Colonic mucosa (tissue), 4 donors: ENCODE measurements at places on chromosomes 2 and 18. TPM values are rescaled to one million over a fixed set of nuclear protein-coding genes. Genes with fewer than 3 reads are reported as not detected.

Gene OSBPL6
- total RNA-seq = 0.58 TPM

Gene EGR4
- not detected for total RNA-seq

Gene GTF2A1L
- total RNA-seq = not detected

Gene KRCC1
- total RNA-seq = 45.6 TPM

DNA sequence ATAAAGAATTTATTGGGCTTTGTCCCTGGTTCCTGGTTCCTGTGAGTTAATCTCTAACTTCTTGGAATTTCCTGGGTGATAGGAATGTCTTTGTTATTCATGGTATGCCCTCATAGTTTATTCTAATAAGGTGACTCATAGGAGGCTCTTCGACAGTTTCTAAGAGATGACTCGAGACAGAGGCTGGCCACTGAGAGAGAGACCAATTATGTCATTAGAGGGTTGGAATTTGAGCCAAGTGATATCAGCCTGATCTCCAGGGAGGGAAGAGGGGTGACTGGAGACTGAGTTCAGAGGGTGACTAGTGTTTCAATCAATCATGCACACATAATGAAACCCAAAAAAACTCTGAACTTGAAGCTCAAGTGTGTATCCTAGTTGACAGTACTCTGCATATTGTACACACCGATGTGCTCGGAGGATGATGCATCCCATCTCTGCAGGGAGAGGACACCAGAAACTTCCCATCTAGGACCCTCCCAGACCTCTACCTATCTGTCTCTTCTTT is 185.7 kb downstream of the MTCL1 start:
- no peak for DNase-seq
